ENCODE measurements at places on chromosomes 4 and X.

DNA sequence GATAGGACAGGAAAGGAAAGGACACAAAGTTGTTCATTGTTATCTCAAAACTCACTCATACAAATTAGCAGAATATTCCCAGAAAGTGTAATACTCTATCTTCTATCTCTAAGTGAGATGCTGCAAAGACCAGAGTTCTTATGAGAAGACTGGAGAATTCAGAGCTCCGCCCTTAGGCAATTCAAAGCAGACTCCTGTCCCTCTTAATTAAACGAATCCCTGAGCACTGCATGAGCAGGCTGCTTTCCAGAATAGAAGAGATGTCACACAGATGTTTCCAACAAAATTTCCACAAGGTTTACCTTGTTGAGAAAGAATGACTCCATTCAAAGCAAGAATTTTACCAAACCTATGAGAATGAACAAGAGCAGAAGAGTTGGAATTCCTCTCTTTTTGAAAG is 630.8 kb upstream of the INTU start:
- DNase-seq, result no peak

- DNase-seq, result no peak
These were observed 21.1 kb downstream of the VSIG4 start for GRCh38 chrX:66018585-66019309.

- no peak for DNase-seq
These were observed 76.7 kb downstream of the AASDH start for GRCh38 chr4:56310401-56311125.

GRCh38 chrX:11261260-11261659 is 32.0 kb upstream of the AMELX start:
- DNase-seq, result no peak

DNA sequence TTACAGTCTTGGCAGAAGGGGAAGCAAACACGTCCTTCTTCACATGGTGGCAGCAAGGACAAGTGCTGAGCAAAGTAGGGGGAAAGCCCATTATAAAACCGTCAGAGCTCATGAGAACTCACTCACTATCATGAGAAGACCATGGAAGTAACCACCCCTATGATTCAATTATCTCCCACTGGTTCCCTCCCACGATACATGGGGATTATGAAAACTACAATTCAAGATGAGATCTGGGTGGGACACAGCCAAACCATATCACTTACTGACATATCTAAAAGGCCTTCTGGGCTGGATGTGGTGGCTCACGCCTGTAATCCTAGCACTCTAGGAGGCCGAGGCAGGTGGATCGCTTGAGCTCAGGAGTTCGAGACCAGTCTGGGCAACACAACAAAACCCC is 117.1 kb upstream of the USP9X start:
- no peak for DNase-seq

- DNase-seq, result no peak
These were observed 233.7 kb upstream of the TECRL start for GRCh38 chr4:64642936-64643335.

GRCh38 chr4:182698212-182698611 is 219.0 kb downstream of the DCTD start:
- no peak for DNase-seq

GRCh38 chr4:107131295-107131694 is 95.2 kb upstream of the DKK2 start:
- no peak for DNase-seq

DNA sequence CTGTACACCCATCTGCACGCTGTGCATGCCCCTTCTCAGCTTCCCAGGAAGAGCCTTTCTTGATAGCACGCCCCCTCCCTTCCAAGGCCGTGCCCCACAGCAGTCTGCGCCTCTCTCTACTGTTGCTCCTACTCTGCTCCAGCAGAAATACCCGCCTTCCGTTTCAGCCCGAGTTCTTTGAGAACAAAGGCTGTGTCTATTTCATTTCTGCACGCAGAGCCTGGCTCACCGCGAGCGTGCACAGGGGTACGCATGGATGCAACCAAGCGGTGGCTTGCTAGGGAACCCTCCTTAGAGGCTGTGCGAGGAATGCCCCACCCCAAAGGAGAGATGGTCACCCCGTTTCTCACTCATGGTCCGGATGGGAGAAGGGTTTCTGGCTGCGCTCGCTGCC is 485 bp downstream of the AADAT start:
- no peak for DNase-seq

GRCh38 chr4:113692809-113693411 is 68.6 kb downstream of the CAMK2D start:
- DNase-seq, result no peak

GRCh38 chr4:1187182-1187581 is 14.8 kb upstream of the SPON2 start:
- no peak for DNase-seq
